Esophagus squamous epithelium (tissue), 5 donors: ENCODE measurements at places on chromosomes 12 and 14.

DNA sequence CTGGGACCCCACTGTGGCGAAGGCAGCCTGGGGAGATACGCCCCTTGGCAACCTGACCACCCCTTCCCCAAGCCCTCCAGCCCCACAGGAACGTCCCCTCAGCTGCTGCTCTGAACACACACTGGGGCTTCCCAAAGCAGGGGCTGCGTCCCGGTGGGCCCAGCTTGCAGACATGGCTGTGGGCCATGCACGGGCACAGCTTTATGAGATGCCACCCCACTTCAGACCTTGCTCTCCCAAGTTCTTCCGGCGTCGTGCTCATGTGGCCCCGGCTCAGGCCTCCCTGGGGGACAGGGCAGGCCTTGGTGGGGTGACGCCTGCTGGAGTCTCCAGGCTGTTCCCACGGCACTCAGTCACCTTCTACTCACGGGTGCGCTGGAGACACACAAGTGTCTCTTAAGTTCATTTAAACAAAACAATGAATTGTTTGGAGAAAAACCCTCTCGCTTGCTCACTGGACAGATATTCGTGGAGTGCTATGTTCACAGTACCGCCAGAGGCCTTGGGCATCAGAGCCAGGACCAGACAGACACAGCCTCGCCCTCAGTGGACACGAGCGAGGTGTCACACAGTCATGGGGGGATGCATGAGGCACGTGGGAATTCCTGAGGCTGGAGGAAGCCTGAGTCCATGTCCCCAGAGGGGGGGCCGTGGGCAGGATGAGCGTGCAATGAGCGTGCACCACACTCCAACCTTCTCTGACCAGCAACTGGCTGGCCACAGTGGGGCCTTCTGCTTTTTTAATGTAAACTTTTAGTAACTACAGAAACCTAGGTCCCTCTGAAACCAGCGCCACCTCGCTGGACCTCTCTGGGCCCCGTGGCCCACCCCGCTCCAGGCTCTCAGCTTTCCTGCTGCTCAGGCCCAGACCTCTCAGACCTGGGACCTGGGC is 4.3 kb downstream of the GALNT9 start:
- H3K27me3 ChIP-seq: peaks cover 100% of the 10 kb centered on the region
- H3K27ac ChIP-seq: no peak overlapping the region
- H3K4me1 ChIP-seq: peaks cover 12% of the 10 kb centered on the region
- DNase-seq: no peak
- H3K36me3 ChIP-seq: no peaks in the 10 kb centered on the region

DNA sequence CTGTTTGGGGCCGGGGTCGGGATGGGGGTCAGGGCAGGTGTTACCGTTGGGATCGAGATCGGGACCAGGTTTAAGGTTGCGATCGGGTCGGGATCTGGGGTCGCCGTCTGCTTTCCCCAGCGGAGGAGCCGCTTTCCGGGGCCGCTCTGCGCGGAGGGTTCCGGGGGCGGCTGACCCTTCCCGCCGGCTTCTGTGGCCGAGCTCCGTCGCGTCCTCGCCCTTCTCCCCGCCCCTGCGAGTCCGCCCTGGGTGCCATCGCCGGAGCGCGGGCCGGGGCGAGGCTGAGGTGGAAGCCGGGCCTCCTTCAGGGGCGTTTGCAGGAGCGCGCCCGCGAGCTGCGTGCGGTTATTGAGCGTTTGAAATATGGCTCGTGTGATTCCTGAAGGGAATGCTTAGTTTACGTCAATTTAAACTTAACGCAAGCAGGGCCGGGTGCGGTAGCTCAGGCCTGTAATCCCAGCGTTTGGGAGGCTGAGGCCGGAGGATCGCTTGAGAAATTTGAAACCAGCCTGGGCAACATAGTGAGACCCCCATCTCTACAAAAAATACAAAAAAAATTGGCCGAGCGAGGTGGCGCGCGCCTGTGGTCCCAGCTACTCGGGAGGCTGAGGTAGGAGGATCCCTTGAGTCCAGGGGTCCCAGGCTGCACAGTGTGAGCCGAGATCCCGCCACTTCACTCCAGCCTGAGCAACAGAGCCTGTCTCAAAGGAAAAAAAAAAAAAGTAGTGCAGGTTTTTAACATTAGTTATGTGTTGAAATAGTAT is 620 bp downstream of the PGAM5 start:
- DNase-seq: no peak
- peak overlapping the region; percentile 88 for H3K27ac ChIP-seq
- peak overlapping the region; percentile 56 for H3K4me3 ChIP-seq
- no peaks in the 10 kb centered on the region for H3K36me3 ChIP-seq
- H3K4me1 ChIP-seq: peaks cover 13% of the 10 kb centered on the region

DNA sequence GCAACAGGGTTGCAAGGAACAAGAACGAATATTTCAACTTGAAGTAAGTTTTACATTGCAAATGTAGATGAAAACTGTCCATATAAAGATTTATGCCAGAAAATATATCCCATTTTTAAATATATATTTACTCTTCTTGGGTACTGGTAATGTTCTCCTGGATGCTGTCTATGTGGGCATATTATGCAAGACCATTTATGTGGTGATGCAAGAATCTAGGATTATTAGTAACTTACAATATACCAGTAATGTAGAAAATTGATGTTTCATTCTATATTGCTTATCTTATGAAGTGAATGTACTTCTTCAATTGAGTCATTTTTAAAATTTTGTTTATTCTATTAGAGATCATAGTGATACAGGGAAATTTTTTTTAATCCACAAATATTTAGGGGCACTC is 25.1 kb downstream of the FGFR1OP2 start:
- no peaks in the 10 kb centered on the region for H3K27me3 ChIP-seq
- H3K4me3 ChIP-seq: no peak overlapping the region
- H3K4me1 ChIP-seq: no peaks in the 10 kb centered on the region

- no peaks in the 10 kb centered on the region for H3K36me3 ChIP-seq
- no peak overlapping the region for H3K27ac ChIP-seq
- H3K4me1 ChIP-seq: no peaks in the 10 kb centered on the region
- H3K27me3 ChIP-seq: no peaks in the 10 kb centered on the region
- no peak overlapping the region for H3K4me3 ChIP-seq
Measured at GRCh38 chr12:119393677-119394076, 59.1 kb downstream of the CCDC60 start.

DNA sequence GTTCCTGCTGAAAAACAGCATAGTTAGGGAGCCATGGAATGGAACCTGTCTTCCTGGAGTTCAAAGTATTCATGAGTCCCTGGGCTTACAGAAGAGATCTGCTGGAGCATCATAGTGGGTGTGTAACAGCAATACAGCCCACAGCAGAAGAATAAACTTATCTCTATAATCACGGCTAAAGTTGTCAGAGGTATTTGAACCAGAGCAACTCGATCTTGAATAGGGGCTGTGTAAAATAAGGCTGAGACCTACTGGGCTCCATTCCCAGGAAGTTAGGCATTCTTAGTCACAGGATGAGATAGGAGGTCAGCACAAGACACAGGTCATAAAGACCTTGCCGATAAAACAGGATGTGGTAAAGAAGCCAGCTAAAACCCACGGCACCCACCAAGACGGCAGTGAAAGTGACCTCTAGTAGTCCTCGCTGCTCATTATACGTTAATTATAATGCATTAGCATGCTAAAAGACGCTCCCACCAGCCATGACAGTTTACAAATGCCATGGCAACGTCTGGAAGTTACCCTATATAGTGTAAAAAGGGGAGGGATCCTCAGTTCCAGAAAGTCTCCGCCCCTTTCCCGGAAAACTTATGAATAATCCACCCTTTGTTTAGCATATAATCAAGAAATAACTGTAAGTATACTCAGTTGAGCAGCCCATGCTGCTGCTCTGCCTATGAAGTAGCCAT is 223.4 kb downstream of the PCNX1 start:
- H3K27ac ChIP-seq: no peak overlapping the region
- H3K36me3 ChIP-seq: no peaks in the 10 kb centered on the region
- no peak overlapping the region for H3K4me3 ChIP-seq
- no peak for DNase-seq
- H3K4me1 ChIP-seq: no peaks in the 10 kb centered on the region

DNA sequence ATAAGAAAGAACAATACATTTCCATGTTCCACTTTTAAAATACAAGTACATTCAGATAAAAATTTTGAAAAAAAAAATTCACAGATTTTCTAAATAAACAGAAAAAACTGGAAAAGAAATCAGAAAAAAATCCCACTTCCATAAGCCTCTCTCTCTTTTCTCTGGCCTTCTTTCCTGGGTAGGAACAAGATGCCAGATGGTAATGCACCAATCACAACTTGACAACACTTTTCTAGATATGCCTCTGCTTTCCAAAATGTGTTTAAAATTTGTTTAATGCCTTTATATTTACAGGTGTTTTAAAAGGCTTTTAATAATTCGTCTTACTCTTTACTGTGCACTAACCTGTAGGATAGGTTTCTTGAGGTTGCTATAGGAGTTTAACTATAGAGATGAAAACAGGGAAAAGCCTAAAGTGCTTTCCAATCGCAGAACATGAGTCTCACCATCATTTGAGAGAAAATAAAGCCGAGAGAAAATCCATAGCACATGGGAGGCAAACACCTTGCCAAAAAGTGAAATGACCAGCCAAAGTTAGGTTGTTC is 74.2 kb downstream of the TMTC1 start:
- no peak overlapping the region for H3K27ac ChIP-seq
- no peak for DNase-seq
- H3K27me3 ChIP-seq: no peaks in the 10 kb centered on the region
- H3K4me1 ChIP-seq: no peaks in the 10 kb centered on the region
- H3K36me3 ChIP-seq: no peaks in the 10 kb centered on the region

DNA sequence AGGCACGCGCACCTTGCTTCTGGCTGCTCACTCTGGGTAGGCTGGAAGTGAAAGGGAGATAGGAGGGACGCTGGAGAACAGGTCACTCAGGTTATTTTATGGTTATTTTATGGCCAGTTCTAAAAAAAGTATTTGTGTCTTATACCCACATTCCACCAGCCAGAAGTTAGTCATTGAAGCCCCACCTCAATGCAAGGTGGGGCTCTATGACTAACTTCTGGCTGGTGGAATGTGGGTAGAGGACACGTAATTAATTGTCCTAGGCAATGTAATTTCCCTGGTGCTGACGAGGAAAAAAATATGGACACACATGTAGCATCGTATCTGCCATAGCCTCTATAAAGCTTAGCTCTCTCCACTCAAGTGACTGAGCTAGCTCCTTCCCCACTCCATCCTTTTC is 104.9 kb downstream of the PDZRN4 start:
- no peaks in the 10 kb centered on the region for H3K4me1 ChIP-seq
- no peak for DNase-seq
- H3K4me3 ChIP-seq: no peak overlapping the region
- no peak overlapping the region for H3K27ac ChIP-seq

DNA sequence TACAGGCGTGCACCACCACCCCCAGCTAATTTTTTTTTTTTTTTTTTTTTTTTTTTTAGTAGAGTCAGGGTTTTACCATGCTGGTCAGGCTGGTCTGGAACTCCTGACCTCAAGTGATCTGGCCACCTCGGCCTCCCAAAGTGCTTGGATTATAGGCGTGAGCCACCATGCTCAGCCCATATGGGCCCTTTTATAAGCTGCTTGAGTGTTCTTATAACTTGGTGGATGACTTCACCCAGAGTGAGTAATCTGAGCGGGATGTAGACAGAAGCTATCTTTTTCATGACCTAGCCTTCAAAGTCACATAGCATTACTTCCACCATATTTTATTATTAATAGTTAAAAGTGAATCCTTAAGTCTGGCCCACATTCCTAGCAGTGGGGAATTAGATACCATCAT is 16.4 kb downstream of the BBOF1 start:
- no peak overlapping the region for H3K27ac ChIP-seq
- H3K36me3 ChIP-seq: no peaks in the 10 kb centered on the region
- H3K27me3 ChIP-seq: no peaks in the 10 kb centered on the region
- H3K4me1 ChIP-seq: no peaks in the 10 kb centered on the region
- DNase-seq: no peak

- no peaks in the 10 kb centered on the region for H3K27me3 ChIP-seq
- no peak for DNase-seq
- no peaks in the 10 kb centered on the region for H3K4me1 ChIP-seq
- no peaks in the 10 kb centered on the region for H3K36me3 ChIP-seq
- no peak overlapping the region for H3K27ac ChIP-seq
- H3K4me3 ChIP-seq: no peak overlapping the region
Measured at GRCh38 chr12:75323663-75324062, 6.5 kb downstream of the CAPS2 start.

DNA sequence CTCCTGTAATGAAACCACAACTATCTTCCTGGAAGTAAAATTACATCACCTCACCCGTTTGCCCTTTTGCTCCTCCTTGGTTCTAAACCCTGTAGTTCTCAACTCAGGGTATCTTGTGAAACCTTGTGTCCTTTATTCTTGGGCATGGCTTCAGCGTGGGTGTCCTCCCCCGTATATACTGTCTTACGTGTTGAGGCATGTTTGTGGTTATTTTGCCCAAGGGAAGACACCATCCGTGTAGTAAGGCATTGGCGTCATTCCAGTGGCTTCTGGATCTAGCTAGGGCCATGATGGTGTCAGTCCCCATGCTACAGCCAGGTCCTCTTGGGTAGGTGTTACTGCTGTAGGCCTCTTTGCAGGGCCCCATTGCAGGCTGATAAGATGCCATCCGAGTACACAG is 115.4 kb downstream of the ZFP36L1 start:
- H3K4me3 ChIP-seq: no peak overlapping the region
- no peak for DNase-seq
- peak overlapping the region; percentile 93 for H3K27ac ChIP-seq
- H3K27me3 ChIP-seq: no peaks in the 10 kb centered on the region
- H3K36me3 ChIP-seq: no peaks in the 10 kb centered on the region

- no peaks in the 10 kb centered on the region for H3K36me3 ChIP-seq
- H3K4me3 ChIP-seq: no peak overlapping the region
- no peak overlapping the region for H3K27ac ChIP-seq
- no peaks in the 10 kb centered on the region for H3K27me3 ChIP-seq
- H3K4me1 ChIP-seq: no peaks in the 10 kb centered on the region
- no peak for DNase-seq
Measured at GRCh38 chr12:93990832-93991803, 157.3 kb upstream of the PLXNC1 start.

DNA sequence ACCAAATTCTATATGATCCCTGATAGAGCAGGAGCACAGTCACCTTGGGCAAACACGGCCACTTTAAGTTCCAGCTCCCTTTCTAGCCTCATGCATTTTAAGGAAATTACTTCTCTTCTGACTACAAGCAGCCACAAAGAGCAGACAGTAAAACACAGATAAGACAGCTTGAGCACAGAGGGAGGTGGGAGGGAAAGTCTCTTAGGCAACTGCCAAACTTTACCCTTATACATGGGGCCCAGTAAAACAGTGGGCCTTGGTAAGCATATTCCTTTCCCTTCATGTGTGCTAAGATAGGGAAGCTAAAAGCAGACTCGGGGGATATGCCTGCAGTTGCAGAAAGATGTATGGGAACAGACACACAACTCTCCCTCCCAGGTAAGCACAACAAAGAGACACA is 235.9 kb downstream of the CPNE8 start:
- H3K4me1 ChIP-seq: no peaks in the 10 kb centered on the region
- no peak overlapping the region for H3K27ac ChIP-seq
- H3K4me3 ChIP-seq: no peak overlapping the region
- no peaks in the 10 kb centered on the region for H3K27me3 ChIP-seq
- H3K36me3 ChIP-seq: no peaks in the 10 kb centered on the region
